Mucosa of descending colon (tissue), 3 donors: ENCODE measurements at places on chromosomes 7 and 10. TPM values are rescaled to one million over a fixed set of nuclear protein-coding genes. Genes with fewer than 3 reads are reported as not detected.

DNA sequence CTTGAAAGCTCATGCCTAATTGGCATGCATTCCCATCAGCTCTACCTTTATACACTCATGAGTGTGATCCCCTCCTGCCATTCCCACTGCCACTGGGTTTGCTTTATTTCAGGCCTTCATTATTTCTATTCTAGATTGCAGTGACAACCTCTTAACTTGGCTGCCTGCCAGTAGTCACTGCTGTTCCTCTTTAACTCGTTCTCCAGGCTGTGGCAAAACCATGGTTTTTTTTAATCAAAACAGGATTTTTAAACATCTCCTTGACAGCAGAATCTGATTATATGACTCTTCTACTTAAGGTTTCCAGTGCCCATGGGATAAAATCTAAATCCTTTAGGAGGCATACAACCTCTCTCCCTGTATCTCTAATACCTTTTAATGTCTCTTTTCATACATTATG, 223.7 kb upstream of the PCDH15 start:
- DNase-seq = no peak

DNA sequence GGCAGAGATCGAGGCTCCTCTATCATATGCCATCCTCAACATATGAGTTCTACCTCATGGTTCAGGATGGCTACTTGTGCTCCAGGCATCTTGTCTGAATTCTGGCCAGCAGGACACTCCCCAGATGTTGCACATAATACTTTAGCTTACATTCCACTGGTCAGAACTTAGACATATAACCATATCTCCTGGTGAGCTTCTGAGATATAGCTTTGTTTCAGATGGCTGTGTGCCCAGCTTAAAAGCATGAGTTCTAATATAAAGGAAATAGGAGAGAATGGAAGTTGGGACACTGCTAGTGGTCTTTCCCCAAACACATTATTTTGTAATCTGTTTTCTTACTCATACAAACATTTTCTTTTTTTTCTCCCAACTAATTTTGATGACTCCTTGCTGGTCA, 50.8 kb upstream of the IFRD1 start:
- no peak for DNase-seq

- no peak for DNase-seq
These were observed 380.7 kb upstream of the PFKP start for GRCh38 chr10:2686691-2687090.

Gene USP54
- total RNA-seq = 97.0 TPM

Gene SLC16A12
- 0.23 TPM for total RNA-seq
